ENCODE measurements at places on chromosomes 3 and 15. TPM values are rescaled to one million over a fixed set of nuclear protein-coding genes. Genes with fewer than 3 reads are reported as not detected.

GRCh38 chr3:52109611-52110301, 44.5 kb downstream of the POC1A start:
- DNase-seq, result peak; percentile 51

DNA sequence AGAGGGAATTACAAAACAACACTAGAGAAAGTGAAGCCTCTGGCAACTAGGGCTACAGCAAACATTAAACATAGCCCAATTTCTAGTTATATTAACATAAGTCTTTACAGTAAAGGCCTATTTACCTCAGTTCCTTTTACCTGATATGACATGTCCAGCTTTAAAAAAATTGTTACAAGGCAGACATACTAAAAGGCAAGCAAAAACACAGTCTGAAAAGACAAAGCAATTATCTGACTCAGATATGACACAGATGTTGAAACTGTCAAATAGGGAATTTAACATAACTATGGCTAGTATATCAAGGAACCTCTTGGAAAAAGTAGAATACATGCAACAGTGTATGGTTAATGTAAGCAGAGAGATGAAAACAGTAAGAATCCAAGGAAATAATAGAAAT, 238.6 kb downstream of the RAP2B start:
- no peak for DNase-seq

- peak; percentile 77 for DNase-seq
These were observed 72.7 kb downstream of the FBLN2 start for GRCh38 chr3:13621381-13622221.

The FRG2C gene
- total RNA-seq, result not detected

DNA sequence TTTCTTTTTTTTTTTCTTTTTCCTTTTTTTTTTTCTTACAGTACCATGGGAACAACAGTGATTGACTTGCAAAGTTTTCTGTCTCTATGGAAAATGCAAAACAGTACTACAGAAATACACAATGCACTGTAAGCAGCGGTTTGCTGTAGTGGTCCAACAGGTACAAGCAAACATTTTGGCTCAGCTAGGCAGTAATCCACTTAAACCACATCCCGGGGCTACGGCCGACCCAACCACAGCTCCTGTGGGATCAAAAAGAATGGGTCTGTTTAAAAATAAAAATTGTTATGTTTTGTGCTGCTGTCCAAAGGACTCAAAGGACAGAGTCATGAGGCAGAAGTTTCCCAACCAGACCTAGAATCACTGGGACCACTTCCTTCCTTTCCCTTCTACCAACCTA, 667.1 kb upstream of the ADAMTS9 start:
- DNase-seq, result no peak

- DNase-seq, result no peak
These were observed 1.1 kb downstream of the NCKIPSD start for GRCh38 chr3:48684480-48685143.

The PRSS50 gene
- not detected for total RNA-seq
